ENCODE measurements at places on chromosomes 4 and X.

GRCh38 chr4:43274376-43274775 lies 381.9 kb downstream of the GRXCR1 start:
- DNase-seq: no peak

DNA sequence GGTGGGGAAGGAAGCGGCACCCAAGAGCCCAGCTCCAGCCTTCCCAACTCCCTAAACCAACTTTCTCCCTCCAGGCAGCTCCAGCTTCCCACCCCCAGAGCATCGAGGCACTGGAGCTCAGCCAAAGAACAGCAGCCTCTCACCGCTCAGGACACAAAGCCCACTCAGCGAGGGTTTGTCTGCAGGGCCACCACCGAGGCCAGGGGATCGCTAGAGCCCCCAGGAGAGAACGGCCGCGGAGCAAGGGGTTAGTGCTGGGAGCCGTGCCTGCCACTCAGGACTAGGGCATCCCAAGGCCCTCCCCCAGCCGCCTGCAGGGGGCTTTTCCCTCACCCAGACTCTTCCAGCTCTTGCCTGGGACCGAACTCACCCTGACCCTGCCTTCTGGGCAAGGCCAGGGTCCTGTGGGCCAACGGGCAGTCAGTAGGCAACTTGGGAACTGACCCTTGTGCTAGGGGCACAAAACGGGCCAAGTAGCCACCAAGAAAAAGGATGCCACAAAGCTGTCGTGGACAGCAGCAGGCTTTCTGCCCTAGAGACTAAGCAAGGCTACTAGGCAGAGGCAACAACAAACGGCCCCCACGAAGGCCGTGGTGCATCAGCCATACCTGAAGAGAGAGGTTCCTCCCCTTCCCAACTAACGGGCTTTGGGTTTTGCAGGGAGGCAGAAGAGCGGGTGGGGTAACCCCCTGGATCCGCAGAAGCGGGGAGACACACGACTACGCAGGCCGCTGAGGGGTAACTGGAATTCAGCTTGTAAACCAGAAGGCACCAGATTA lies 2.3 kb downstream of the HCFC1 start:
- DNase-seq: no peak

- DNase-seq: no peak
These were observed 20.5 kb upstream of the OPN1LW start for GRCh38 chrX:154123241-154124219.

DNA sequence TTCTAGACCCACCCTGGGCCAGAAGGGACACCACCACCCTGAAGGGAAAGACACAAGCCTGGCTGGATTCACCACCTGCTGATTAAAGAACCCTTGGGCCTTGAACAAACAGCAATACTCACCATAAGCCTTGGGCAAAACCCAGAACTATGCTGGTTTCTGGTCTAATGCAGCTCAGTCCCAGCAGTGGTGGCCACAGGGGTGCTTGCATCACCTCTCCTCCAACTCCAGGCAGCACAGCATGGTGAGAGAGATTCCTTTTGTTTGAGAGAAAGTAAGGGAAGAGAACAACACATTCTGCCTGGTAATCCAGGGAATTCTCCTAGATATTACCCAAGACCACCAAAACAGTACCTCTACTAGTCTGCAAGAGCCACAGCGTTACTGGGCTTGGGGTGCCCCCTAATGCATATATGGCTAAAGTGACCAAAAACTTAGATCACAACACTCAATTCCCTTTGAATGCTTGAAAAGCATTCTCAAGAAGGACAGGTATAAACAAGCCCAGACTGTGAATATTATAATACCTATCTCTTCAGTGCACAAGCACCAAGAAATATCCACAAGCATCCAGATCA lies 25.7 kb downstream of the RNF128 start:
- no peak for DNase-seq

DNA sequence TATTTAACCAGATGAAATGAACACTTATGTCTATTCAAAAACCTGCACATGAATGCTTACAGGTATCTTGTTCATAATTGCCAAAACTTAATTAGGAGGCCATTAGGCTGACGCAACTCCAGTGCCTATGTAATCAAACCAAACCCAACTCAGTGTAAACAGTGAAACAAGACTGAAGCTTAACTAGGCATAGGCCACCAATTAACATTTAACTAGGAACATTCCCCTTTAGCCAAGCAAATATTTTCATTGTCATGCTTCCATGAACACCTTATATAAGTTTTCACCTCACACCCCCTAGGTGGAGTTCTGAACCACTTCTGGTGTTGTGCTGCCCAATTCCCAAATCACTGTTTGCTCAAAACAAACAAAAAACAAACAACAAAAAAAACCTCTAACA lies 686.0 kb downstream of the STPG2 start:
- no peak for DNase-seq

DNA sequence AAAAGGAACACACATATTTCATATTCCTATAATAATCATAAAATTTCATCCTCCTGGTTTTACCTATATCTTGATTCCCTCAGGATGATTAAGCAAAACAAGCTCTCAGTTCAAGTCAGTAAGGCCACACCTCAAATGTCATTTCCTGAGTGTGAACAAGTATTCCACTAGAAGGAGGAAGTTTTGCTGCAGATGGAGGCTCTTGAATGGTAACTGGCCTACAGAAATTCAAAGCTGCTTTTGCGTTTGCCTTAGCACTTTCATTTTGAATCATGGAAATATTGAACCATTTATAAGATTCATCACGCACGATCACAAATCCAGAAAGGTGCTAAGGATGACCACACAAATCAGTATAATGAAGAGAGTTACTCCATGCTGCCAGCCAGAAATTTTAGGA lies 254.4 kb upstream of the CXXC4 start:
- no peak for DNase-seq

DNA sequence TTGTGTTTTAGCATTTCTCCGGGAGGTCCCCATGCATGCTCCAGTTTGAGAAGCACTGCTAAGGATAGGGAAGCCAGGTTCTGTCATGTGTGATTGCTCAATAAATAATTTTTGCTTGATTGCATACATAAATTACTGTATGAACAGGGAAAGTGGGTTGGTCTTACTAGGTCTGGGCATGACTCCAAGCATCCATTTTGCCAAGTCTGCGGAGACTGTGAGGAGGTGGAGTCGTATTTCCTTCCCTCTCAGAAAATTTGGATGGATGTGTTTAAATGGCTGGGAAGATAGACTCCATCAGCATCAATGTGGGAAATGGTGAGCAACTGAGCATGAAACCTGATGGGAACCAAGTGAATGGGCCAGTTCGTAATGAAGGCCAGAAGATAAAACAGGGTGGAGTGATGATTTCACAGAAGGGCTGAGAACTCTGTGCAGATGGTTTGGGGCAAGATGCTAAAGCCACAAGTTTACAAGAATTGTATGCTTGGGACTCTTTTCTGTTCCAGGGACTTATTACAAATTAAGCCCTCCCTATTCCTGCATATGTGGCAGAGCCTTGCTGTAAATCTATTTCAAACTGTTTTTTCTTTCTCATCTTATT lies 84.1 kb downstream of the NHS start:
- DNase-seq: no peak

DNA sequence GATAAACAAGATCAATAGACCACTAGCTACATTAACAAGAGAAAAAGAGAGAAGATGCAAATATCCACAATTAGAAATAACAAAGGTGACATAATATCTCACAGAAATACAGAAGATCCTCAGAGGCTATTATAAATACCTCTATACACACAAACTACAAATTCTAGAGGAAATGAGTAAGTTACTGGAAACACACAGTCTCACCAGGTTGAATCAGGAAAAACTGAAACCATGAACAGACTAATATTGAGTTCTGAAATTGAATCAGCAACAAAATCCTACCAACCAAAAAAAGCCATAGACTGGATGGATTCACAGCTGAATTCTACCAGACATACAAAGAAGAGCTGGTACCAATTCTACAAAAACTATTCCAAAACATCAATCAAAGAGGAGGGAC lies 211.8 kb upstream of the CPEB2 start:
- DNase-seq: no peak

GRCh38 chrX:118577041-118577440 lies 81.4 kb downstream of the DOCK11 start:
- no peak for DNase-seq

DNA sequence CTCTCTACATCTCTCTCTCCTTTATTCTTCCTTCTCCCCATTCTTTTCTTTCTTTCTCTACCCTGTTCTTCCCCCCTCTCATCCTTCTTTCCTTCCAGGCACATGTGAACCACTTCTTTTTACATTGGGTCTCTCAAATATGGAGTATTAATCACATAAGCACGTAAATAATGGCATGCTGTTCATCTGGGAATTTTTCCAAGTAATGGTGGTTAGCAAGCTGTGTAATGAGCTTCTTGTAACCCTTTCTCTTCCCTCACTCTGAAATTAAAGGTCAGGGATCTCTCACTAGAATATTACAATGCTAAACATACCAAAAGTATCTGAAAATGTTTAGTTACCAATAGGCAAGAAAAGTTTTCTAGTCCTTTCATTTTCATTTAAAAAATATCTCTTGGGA lies 239.9 kb upstream of the TEX13A start:
- no peak for DNase-seq

GRCh38 chr4:107392951-107393350 lies 327.1 kb downstream of the PAPSS1 start:
- no peak for DNase-seq

DNA sequence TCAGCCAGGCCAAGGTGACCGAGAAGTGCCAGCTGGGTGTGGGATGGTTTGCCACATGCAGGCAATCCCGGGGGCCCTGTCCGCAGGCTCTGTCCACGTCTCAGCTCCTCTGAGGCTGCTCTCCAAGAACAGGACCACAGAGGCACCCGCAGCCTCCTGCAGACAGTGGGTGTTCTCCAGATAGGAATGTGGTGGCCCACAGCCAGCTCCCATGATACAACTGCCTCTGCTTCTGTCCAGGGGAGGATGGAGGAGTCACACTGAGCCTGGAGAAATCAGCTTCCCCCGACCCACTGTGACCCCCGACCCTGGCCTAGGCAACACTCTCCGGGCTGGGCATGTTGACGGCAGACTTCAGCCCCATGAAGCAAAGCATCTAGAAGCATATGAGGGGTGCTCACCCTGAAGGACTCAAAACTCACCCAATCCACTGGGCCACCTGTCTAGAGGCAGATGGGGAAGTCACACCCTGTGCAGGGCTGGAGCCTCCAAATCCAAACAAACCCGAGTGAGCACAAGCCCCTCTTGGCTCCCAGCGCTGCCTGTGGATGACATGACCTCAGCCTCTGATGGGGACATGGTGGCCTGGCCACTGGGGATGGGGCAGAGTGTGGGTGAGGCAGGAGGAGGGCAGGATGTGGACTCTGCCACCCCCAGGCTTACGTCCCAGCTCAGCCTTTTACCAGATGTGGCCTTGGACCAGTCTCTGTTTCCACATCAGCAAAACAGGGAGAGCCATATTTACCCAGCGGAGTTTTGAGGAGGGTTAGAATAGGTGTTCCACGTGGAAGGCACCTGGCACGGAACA lies 102.3 kb downstream of the PSAPL1 start:
- peak; percentile 36 for DNase-seq

GRCh38 chrX:71241301-71241700 lies 12.6 kb downstream of the ZMYM3 start:
- no peak for DNase-seq

GRCh38 chr4:10832806-10833628 lies 148.4 kb upstream of the CLNK start:
- DNase-seq: no peak

DNA sequence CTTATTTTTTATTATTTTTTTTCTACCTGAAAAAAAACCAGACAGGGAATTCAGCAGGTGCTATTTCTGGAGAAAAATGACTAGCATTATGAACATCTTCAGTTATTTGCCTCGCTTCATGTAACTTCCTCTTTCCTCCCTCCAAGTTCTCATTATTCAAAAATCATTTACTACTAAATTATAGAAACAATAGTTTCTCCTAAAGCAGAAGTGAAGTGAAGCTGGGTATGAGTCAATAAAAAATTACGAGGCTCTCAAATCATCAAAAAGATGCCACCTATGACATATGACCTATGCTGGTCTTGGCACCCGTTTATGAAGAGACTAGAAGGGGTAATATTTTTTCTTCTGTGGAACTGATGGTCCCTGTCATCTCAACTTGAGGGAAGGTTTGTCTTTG lies 145.0 kb upstream of the AADAT start:
- no peak for DNase-seq

- peak; percentile 0 for DNase-seq
These were observed 1257.3 kb upstream of the DIAPH2 start for GRCh38 chrX:95427389-95427788.

GRCh38 chr4:11814758-11815157 lies 386.1 kb upstream of the HS3ST1 start:
- no peak for DNase-seq

GRCh38 chrX:130415201-130415600 lies 13.4 kb downstream of the RBMX2 start:
- no peak for DNase-seq

- no peak for DNase-seq
These were observed 55.9 kb upstream of the FHDC1 start for GRCh38 chr4:152880263-152880662.

DNA sequence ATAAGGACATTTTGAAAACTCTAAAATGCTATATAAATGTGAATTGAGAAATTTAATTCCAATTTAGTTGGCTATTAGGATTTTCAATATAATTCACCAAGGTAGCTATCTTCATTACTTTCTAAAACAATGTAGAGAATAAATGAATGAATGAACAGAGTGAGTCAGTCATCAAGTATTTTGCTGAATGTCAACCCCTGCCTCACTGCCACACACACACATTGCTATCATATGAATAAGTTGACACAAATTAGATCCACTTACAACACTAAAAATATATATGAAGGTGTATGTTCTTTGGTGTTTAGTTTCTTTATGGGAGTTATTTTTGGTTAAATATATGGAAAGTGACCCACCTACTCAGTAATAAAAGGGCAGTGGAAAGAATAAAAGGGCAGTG lies 141.4 kb upstream of the SMIM10 start:
- DNase-seq: peak; percentile 8

GRCh38 chr4:17092736-17093437 lies 194.4 kb upstream of the LDB2 start:
- no peak for DNase-seq

DNA sequence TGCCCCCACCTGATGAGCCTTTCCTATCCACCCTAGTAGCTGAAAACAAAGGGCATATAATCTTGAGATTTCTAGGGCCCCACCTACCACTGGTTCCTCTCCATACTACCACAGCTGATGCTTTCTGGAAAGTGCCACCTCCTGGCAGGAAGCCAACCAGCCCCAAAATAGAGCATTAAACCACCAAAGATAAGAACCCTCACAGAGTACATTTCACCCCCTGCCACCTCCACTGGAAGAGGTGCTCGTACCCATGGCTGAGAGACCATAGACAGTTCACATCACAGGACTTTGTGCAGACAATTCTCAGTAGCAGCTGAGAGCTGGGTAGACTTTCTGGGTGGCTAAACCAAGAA lies 94.1 kb downstream of the IRS4 start:
- DNase-seq: no peak

DNA sequence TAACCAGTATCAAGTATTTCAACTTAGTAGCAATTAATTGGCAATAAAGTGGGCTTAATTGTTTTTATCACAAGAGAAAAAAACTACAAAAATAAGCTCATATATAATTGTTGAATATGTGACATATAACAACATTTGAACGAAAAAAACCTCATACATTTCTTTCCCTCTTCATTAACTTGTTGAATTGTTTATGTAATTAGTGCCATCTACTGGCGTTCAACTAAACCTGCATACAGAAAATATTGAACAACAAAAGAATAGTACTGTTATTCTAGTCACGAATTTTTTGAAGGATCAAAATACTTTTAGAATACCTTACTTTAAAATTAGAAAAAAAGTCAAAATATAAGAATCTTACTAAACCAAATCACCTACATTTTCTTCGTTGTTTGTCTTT lies 586.5 kb upstream of the FTHL17 start:
- DNase-seq: no peak

- DNase-seq: no peak
These were observed 175.3 kb upstream of the FGF13 start for GRCh38 chrX:138886769-138887168.
